ENCODE measurements at places on chromosomes 6 and 20.

GRCh38 chr6:79894939-79895338 is 52.4 kb downstream of the ELOVL4 start:
- no peak for DNase-seq

GRCh38 chr6:169189182-169189581 is 64.5 kb downstream of the THBS2 start:
- DNase-seq: no peak

DNA sequence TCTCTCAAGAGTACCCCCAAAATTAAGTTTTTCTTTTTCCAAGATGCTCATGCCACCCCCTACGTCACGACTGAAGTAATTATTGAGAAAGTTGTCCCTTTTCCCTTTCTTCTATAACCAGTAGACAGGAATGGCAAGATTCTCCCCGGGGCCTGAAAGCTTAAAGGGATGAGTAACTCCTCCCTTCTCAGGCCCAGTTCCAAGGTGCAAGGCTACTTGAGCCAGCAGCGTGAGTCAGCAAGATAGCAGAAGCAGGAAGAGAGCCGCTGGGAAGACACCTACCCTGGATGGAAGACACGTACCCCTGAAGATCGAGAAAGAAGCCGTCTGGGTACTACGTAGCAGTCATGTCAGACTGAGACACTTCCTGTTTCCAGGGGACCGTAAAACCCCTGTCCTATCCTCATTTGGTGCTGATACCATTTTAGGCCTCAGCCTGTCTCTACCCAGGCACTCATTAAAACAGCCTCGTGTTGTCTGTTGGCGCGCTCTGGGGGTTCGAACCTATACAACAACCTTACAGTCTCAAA is 241.0 kb downstream of the ADGRG6 start:
- DNase-seq: no peak

GRCh38 chr20:8943631-8944030 is 125.3 kb upstream of the PLCB4 start:
- DNase-seq: no peak

DNA sequence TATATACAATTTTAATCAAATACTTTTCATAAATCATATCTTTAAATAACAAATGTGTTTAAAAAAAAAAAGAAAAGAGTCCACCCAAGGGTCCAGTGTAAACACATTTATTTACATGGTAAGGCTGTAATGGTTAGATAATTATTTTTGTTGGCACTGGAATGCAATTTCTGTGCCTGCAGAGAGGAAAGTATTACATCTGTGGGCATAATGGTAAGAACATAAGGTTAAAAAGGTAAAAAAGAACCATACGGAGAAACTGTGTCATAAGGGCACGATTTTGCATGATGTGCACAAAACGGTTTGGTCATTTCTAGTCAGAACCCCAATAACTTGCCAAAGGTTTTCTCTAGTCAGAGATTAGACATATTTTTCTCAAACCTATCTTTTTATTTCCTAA is 54.3 kb downstream of the RWDD2A start:
- no peak for DNase-seq

- DNase-seq: no peak
Measured at GRCh38 chr20:35963878-35964277, 4.5 kb upstream of the CNBD2 start.

GRCh38 chr6:114108119-114109002 is 137.4 kb upstream of the HDAC2 start:
- DNase-seq: peak; percentile 74

GRCh38 chr6:43826730-43827129 is 56.7 kb downstream of the VEGFA start:
- no peak for DNase-seq

DNA sequence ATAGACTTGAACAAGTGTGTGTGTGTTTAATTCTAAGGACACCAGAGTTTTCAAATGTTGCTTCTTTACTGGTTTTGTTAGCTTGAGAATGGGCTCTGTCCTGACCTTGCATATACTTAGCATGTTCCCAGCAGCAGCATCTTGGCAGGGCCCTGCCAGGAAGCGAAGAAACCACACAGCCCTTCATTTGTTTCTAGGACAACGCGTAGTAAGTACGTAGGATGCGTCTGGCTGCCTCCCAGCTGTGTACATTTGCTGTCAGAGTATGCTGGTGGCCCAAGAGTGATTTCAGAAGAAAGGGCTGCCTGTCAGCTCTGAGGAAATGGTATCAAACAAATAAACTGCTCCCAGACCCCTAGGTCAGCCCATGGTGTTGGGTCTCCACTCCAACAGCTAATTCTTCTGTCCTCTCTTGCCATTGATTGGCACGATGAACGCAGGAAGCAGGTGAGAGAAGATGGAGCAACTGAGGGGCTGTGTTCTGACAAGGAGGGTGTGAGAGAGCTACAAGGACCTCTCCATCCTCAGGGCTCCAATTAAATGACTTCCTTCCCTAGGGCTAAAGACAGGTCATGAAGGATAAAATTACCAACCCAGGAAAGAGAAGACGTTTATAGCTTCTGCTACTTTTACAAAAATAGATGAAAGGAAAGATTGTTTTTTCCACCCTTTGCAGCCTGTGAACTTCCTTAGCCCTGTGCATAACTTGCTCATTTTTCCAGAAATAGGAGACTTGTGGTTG is 55.9 kb upstream of the HDDC2 start:
- DNase-seq: no peak
